ENCODE measurements at places on chromosomes 16 and 17.

- no peak for DNase-seq
Measured at GRCh38 chr17:56300144-56300543, 146.9 kb downstream of the ANKFN1 start.

DNA sequence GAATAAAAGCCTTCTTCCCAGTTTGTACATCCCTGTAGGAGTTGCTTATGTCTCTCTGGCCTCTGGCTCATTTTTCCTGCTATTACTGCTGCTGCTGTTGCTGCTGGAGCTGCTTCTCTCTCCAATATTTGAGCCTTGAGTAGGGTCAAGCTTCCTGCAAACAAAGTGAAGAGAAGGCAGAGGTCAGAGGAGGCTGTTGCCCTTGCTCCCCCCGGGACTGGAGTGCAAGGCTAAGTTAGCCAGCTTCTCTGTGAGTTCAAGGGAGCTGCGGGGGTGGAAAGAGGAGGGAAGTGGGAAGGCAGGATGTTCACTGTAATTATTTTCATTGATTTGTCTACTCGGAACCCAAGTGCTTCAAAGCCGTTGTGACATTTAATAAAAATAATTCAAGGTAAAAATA is 77.0 kb upstream of the TMEM132E start:
- no peak for DNase-seq

DNA sequence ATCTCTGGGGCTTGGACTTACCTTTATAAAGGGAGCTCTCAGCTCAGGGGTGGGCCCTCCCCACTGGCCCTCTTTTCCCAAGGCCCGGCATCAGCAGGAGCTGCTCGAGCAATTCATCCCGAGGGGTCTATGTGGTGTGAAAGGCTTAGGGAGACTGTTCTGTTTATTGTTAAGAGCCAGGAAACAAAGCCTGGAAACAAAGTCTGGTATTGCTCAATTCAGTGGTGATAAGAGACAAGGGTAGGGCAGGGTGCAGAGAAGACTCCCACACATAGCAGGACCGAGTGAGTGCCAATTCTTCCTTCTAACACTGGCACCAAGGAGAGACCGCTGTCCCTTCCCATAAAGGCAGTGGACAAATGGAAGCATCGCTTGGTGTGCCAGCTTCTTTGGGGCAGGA is 750.7 kb downstream of the KCNJ18 start:
- DNase-seq: no peak

- peak; percentile 37 for DNase-seq
Measured at GRCh38 chr17:21678393-21679081, 13.8 kb upstream of the KCNJ18 start.

- DNase-seq: no peak
Measured at GRCh38 chr16:70588565-70588964, 57.8 kb upstream of the IL34 start.

DNA sequence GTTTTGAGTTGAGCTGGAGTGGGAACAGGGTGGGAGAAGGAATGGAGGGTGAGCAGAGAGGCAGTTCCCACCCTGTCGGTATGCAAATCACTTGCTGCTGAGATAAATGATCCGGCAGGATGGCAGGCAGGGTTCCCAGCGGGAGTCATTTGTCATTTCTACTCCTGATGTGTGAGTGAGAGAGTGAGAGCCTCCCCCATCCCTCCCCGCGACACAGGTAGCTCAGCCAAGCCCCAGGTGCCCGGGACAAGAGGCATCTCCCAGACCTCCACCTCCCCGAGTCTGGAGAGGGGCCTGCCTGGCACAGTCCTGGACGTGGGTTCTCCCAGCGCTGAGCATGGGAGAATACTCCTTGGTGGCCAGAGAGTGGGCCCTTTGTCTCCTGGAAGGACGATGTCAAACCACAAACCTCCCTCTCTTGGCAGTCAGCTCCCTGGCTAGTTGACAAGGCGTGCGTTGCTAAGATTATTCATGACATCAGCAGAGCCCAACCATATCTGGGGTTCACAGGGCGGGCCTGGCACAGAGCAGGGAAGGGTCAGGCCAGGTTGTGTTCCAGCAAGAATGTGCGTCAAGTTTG is 33.7 kb upstream of the TNRC6C start:
- no peak for DNase-seq

- DNase-seq: peak; percentile 37
Measured at GRCh38 chr16:3879258-3879886, 1.1 kb downstream of the CREBBP start.

- no peak for DNase-seq
Measured at GRCh38 chr17:27976331-27976730, 66.1 kb upstream of the NLK start.

DNA sequence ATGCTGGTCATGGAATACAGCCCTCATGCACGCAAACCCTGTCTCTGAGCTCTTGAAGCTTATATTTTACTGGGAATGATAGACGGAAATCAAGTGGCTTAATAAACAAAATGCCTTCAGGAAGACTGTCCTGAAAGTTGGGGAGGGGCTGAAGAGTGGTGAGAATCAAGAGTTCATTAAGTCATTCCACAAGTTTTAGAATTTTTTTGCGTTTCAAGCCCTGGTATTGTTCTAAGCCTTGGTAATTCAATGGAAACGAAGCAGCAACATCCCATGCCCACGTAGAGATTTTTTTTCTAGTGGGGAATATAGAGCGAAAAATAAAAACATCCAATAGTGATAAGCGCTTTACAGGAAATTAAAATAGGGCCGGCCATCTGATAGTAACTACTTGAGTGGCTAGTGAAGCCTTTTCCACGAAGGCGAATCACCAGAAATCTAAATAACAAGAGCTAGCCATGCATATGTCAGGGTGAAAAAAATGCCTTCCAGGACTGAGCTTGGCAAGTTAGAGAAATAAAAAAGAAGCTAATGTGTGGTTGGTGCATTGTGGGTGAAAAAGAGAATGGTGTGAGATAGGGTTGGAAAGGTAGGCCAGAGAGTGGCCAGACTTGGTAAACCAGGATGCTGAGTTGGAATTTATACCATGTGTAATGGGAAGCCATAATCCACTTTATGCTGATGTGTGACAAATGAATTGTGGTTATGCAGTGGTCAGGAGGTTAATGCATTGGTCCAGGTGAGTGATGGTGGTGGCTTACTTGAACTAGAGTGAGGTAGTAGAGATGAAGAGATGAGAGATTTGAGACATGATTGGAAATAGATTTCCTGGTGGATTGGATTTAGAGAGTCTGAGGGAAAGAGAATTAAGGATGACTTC is 772 bp downstream of the PFAS start:
- no peak for DNase-seq

DNA sequence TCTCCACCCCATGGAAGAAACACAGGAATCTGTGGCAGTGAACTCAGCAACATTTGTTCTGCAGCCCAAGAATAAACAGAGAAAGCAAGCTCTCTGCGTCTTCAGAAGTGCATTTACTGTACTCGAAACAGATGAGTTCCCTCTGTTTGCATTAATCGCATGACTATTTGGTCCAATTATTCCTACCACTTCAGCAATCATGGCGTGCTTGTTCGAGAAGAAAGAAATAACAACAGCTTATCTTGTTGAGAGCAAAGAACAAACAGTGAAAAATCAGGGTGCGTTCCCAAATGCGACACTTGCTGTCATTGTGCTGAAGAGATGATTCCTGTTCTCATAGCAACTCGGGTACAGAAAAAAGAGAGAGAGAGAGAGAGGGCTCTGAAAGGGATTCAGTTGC is 445.3 kb upstream of the MAF start:
- DNase-seq: no peak

GRCh38 chr17:65532101-65532890 is 29.2 kb downstream of the AXIN2 start:
- no peak for DNase-seq

GRCh38 chr17:75353176-75353575 is 52.3 kb downstream of the GRB2 start:
- DNase-seq: no peak

GRCh38 chr17:66764506-66764905 is 70.4 kb upstream of the CACNG5 start:
- no peak for DNase-seq

DNA sequence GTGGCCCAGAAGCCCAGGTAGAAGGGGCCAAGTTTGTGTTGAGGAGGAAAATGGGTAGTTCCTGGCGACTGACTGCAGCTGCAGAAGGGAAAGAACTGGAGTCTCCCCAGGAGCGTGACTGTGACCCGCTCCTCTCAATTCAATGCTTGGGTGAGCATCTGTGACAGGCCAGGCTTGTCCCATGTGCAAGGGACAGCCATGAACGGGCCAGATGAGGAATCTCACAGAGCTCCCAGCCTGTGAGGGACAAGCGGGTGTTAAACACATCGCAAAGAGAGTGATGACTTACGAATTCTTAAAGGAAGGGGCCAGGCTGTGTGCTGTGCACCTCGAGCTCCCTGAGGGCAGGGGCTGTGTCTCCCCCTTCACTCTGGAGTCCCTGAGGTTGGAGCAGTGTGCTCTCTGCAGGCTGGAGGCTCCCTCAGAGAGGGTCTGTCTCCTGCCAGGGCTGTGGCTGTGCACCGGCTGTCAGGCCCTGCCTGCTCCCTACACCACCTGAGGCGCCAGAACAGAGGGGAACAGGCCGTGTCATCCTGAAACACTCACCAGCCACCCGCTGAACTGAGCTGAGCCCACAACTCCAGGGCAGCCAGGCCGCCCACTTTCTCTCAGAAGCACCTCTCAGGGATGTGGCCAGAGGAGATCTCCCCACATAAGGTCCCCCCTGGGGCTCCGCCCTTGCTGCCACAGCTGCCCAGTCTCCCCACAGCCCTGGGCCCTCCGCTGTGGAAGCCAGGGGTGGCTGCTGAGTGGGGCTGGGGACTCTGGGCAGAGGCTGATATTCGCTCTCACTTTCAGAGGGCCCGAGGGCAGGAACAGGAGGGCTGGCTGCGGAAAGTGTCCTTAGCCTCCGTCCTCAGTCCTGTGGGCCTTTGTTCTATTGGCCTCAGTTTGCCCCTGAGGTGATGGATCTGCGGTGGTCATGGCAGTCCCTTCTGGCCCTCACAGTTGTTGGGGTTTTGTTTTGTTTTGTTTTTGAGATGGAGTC is 25.7 kb upstream of the NXPH3 start:
- no peak for DNase-seq

DNA sequence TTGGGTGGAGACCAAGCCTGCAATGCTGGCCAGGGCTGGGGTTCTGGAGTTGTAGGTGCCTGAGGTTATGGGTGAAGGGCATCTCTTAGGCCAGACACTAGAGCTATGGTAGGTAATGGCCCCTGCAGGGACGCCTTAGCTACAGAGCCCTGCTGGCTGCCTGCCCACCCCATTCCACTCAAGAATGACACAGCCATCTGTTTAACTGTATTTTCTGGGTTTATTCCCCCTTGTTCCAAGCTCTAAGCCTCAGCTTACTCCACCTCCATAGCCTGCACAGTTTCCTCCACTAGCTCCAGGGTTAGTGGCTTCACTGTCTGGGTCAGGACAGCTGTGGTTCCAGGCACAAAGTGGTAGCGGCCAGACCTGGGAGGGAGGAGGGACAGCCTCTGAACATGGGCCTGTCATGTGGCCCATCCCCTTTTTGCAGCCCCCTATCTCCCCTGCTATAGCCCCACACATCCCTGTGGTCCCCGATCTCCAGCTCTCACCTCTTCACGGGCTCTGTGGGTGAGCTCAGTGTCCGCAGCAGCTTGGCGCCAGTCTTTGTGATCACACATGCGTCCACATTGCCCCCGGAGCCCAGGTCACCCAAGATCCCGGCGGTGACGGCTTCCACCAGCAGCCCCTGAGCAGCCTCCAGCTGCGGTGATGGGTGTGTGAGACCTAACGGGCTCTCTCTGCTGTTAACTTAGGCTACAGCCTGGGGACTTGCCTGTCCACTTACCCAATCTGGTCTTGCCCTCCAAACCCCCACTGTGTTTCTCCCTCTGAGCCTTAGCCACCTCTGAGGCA is 2.1 kb downstream of the PSMB10 start:
- DNase-seq: no peak

GRCh38 chr17:27782791-27783206 is 17.5 kb downstream of the NOS2 start:
- no peak for DNase-seq

DNA sequence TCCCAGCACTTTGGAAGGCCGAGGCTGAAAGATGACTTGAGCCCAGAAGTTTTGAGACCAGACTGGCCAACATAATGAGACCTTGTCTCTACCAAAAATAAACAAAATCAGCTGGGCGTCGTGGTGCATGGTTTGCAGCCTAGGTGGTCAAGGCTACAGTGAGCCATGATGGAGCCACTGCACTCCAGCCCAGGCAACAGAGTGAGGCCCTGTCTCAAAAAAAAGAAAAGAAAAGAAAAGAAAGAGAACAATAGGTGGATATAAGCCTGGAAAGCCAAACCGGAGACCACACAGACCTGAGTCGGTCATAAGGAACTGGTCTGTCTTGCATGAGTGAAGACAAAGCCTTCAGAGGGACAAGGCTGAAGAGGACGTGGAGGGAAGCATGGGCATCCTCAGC is 14.4 kb downstream of the ATP6V0D1 start:
- DNase-seq: no peak

GRCh38 chr17:58643147-58643546 is 48.7 kb downstream of the TEX14 start:
- no peak for DNase-seq

DNA sequence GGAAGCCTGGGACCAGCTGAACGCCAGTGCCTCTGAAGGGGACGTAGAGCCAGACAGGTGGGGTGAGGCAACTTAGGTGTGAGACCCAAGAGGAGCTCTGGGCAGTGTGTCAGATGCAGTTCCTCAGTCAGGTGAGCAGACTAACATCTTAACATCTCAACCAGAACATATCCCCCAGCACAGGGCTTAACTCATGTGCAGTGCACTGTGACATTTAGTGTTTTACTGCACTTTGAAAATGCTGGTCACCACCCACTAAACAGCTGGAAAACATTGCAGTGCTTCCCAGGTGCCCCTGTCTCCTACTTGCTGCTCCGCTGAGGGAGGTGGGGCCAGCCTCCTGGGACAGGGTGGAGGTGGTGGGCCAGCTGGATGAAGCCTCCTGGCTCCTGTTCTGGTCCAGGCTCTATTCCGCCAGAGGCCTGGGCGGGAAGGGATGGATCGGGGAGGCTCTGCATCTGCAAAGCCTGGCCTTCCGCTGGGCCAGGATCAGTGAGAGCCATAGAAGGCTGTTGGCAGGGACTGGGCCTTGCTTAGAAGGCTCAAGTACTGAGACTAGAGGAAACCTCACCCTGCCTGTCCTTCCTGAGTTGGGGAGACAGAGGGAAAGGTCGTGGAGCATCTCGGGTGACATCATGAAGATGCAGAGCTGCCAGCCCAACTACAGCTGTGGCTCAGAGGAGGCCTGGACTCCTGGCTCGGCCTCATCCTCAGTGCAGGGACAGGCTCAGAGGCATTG is 7.9 kb upstream of the MRC2 start:
- DNase-seq: no peak

DNA sequence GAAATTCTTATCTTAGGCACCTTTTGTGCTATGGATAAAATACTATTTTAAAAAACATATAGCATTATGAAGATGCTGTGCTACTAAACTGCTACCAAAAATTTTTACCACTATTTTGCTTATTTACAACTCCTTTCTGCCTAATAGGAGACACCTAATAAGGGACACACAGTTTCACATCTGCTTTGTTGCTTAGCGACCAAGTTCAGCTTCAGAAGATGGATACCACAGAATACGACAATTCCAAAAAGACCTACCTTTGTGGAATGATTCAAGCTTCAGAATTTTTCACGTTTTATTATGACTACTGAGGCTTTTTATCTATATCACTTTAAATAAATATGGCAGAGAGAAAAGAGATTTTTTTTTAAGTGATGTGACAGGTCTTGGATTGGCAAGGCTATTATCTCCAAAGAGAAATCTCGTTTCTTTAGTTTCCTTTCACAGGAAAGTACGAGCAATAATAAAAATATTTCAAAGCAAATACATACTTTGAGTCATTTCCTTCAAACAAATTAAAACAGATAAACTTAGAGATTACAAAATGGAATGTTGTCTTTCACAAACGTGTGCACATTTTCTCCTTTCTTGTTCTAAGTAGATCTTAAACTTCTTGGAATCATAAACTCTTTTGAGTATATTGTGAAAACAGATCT is 35.4 kb downstream of the SPAG9 start:
- no peak for DNase-seq

All from stimulated activated CD4-positive, alpha-beta T cell treated with anti-CD3 and anti-CD28 coated beads, Interleukin-15, amount 100 ng/mL, for 24 hours (primary cell).